Stimulated activated naive B cell treated with anti-CD40 and anti-IgM and Interleukin-4, amounts not matched to agents 10 μg/mL and 1 μg/mL and 100 μg/mL, for 72 hours (primary cell): ENCODE measurements at places on chromosomes 6 and 20.

DNA sequence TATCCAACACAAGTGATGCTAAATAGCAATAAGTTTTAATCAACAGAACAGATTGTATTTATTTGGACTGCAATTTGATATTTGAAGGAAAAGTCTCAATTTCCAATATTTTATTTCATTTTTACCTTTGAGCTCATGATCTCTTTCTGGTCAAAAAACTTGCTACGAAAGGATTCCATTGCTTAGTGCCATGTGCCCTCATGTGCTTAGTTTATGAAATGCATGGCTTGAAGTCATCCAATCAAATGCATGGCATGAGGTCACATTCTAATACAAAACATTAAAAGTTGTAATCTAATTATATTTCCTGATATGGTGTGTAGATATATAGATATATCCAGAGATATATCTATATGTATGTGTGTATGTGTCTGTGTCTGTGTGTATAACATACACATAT is 321.2 kb upstream of the ADGRB3 start:
- no peak for DNase-seq

- no peak for DNase-seq
These were observed 727.5 kb downstream of the TBC1D32 start for GRCh38 chr6:120606743-120607142.

- no peak for DNase-seq
These were observed 8.7 kb downstream of the APMAP start for GRCh38 chr20:24983896-24984295.

DNA sequence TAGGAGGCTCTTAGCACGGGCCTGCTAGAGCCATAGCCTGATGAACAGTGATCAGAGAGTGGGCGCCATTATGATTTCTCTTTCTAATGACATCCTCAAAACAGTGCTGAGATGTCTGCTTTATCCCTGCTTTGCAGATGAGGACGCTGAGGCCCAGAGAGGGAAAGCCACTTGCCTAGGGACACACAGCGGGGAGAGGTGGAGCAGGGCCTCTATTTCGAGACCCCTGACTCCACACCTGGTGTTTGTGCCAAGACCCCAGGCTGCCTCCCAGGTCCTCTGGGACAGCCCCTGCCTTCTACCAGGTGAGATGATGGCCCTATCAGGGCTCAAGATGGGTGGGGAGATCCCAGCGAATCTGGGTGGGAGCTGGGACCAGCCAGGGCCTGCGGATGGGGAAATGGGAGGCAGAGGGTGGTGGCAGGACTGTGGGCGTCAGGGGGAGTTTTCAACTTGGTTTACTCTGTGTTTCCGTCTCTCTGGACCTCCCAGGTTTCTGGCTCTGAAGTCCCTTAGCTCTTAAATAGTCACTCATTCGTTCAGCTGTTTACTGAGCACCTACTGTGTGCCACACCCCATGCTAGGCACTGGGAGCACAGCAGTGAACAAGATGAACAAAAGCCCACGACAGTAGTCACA is 36.7 kb downstream of the SRC start:
- no peak for DNase-seq

GRCh38 chr20:43909720-43910119 is 4.9 kb upstream of the TOX2 start:
- DNase-seq, result peak; percentile 20

- no peak for DNase-seq
These were observed 62.6 kb downstream of the TOX2 start for GRCh38 chr20:43977252-43977651.

GRCh38 chr6:47525330-47526057 is 47.9 kb downstream of the CD2AP start:
- no peak for DNase-seq

DNA sequence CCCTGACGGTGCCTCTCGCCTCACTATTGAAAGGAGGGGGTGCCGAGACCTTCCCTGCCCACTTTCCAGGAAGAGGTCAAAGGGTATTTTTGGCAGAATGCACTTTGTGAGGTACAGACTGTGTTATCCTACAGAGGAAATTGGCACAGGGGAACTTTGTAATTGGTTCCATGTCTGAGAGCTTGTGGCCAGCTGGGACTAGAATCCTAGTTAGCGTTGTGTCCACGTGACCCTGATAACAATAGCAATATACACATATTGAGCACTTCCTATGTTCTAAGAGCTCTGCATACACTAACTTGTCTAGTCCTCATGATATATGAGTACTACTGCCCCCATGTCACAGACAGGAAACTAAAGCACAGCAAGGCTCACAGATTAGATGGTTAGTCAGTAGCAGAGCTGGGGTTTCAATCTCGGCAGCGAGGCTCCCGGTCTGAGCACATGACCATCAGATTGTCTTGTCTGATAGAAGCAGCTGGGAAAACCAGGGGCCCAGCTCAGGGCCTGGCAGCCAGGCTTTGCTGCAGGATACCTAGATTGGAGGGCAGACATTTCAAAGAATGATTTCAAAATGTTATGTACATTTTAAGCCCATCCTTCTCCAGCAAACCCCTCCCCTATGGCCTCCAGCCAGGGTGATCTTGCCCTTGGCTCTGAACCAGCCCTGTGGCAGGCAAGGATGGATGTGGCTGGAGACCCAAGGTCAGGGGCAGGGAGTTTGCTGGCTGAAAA is 1.4 kb downstream of the MAPK13 start:
- no peak for DNase-seq

GRCh38 chr6:13924146-13924948 is 405 bp upstream of the RNF182 start:
- peak; percentile 34 for DNase-seq

DNA sequence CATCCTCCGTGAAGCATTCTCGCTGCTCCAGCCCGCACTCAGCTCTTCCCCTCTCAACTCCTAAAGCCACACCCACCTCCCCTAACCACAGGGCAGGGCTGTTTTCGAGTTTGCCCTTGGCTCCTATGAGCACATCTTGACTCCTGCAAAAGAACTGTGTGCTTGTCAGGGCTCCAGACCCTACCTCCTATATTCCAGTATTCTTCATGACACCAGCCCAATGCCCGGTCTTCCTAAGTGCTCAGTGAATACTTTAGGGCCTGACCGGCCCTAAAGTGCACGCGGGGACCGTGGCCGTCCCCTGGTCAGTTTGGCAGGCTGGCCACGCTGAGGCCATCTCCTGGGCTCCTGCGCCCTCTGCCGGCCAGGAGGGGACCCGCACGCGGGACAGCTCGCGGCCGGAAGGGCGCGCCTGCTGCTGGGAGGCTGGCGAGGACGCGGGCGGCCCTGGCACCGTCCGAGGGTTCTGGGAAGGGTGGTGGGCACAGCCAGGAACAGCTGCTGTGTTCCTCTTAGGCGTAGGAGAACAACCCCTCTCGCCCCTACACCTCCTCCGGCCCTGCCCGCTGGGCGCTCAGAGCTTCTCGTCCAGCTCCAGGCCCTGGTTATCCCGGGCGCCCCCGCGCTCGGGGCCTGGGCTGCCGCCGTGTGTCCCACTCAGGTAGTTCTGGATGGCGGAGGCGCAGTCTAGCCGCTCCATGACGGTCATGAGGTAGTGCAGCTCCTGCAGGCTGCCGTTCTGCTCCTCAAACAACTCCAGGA is 11.0 kb downstream of the UNC5CL start:
- DNase-seq, result peak; percentile 74

GRCh38 chr20:1034415-1034789 is 32.3 kb upstream of the RSPO4 start:
- DNase-seq, result no peak

DNA sequence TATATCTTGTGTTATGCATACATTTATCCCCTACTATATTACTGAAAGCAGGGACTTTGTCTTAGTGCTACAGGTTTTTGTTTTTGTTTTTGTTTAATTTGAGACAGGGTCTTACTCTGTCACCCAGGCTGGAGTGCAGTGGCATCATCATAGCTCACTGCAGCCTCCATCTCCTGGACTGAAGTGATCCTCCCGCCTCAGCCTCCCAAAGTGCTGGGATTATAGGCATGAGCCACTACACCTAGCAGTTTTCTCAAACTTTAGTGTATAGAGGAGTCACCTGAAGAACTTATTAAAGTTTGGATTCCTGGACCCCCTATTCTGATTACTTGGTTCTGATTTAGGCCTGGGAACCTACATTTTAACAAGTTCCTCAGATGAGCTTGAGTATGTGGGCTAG is 51.9 kb downstream of the CBFA2T2 start:
- no peak for DNase-seq

DNA sequence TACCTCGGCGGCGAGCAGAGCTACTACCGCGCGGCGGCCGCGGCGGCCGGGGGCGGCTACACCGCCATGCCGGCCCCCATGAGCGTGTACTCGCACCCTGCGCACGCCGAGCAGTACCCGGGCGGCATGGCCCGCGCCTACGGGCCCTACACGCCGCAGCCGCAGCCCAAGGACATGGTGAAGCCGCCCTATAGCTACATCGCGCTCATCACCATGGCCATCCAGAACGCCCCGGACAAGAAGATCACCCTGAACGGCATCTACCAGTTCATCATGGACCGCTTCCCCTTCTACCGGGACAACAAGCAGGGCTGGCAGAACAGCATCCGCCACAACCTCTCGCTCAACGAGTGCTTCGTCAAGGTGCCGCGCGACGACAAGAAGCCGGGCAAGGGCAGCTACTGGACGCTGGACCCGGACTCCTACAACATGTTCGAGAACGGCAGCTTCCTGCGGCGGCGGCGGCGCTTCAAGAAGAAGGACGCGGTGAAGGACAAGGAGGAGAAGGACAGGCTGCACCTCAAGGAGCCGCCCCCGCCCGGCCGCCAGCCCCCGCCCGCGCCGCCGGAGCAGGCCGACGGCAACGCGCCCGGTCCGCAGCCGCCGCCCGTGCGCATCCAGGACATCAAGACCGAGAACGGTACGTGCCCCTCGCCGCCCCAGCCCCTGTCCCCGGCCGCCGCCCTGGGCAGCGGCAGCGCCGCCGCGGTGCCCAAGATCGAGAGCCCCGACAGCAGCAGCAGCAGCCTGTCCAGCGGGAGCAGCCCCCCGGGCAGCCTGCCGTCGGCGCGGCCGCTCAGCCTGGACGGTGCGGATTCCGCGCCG is 994 bp downstream of the FOXC1 start:
- no peak for DNase-seq

DNA sequence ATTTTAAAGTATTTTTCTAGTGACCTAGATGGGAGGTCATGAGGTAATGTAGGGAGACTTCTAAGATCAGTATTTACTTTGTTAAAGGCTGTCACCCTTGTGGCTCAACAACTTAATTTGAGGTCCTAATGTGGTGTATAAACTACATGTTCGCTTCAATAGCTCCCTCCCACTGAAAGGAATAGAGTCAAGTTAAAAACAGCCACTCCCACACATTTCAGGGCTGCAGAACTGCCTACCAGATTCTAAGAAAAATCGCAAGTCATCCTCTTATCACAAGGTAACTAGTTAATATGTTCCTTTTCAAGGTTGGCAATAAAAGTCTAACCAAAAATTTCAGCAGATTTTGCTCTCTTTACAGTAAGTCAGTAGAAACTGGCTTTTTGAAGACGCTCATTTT is 15.1 kb downstream of the GSTA1 start:
- DNase-seq, result no peak

GRCh38 chr6:106097411-106098231 is 11.5 kb downstream of the PRDM1 start:
- peak; percentile 41 for DNase-seq

- DNase-seq, result no peak
These were observed 2.9 kb downstream of the POU3F2 start for GRCh38 chr6:98836962-98837944.

- DNase-seq, result no peak
These were observed 13.8 kb downstream of the UCKL1 start for GRCh38 chr20:63942250-63942951.

GRCh38 chr20:52001999-52002666 is 189.4 kb downstream of the ZFP64 start:
- DNase-seq, result no peak

DNA sequence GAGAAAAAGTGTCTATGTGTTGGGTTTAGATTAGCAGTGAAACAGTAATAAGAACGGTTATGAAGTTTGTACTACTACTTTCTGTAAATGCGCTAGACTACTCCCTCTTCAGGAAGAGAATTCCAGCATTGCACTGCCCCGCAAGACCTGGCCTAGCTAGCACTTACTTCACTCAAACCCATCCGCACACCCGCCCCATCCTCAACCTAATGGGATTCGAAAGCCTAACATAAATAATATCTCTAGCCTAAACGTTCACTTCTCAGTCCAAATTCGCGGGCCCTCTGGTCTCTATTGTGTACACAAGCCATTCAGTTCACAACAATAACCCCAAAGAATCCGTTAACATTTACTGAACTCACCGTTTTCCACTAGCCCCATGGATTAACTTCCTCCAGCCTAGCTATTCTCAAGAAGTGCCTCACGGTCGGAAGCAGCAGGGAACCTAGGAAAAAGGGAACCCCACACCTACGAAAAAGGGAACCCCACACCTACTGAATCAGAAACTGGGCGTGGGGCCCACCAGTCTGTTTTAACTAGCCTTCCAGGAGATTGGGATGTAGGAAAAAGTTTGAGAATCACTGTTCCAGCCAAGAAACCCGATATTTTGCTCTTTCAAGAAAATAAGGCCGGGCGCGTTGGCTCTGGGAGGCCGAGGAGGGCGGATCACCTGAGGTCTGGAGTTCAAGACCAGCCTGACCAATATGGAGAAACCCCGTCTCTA is 45.4 kb upstream of the BTN3A2 start:
- DNase-seq, result no peak

DNA sequence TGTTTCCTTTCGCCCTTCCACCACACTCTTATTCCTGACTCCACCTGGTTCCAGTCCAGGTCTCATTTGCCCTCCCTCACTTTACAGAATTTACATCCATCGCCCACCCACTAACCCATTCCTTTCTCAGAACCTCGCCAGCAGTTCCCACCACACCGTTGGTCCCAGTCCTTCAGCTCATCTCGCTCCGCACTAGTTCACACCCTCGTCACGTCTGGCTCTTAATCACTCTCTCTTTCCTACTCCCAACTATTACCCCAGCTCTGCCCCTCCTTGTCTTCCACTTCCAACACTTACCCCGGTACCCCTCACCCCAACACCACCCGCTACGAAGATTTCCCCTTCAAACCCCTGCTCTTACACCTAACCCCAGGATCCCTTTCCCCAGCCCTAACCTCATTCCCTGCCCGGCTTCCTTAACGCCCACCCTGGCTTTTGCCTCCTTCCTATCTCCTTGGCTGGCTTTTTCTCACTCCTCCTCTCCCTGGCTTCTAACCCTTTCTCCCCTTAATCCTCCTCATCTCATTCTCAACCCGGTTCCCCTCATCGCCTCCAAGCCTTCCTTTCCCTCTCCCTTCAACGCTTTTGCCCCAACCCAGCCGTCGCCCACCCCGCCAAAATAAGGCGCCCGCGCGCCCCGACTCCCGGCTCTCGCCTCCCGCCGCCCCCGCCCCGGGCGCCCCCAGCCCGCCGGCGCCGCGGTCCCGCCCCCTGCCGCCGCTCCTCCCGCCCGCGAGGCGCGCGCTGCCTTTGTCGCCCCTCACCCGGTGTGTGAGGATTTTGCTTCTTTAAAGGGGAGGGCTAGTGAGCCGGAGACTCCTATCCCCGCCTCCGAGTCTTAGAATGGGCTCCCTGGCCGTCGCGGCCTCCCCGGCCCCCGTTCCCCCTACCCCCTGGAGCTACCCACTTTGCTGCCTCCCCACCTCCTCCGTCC is 542 bp downstream of the USP49 start:
- no peak for DNase-seq

- DNase-seq, result no peak
These were observed 9.7 kb downstream of the PCMTD2 start for GRCh38 chr20:64265201-64265600.
